ENCODE measurements at places on chromosomes 16 and 17.

- DNase-seq: peak; percentile 71
Measured at GRCh38 chr17:46194393-46195216, 1.4 kb upstream of the KANSL1 start.

- no peak for DNase-seq
Measured at GRCh38 chr16:57940382-57940966, 30.5 kb downstream of the CNGB1 start.

- DNase-seq: no peak
Measured at GRCh38 chr17:74245871-74246270, 28.2 kb upstream of the DNAI2 start.

DNA sequence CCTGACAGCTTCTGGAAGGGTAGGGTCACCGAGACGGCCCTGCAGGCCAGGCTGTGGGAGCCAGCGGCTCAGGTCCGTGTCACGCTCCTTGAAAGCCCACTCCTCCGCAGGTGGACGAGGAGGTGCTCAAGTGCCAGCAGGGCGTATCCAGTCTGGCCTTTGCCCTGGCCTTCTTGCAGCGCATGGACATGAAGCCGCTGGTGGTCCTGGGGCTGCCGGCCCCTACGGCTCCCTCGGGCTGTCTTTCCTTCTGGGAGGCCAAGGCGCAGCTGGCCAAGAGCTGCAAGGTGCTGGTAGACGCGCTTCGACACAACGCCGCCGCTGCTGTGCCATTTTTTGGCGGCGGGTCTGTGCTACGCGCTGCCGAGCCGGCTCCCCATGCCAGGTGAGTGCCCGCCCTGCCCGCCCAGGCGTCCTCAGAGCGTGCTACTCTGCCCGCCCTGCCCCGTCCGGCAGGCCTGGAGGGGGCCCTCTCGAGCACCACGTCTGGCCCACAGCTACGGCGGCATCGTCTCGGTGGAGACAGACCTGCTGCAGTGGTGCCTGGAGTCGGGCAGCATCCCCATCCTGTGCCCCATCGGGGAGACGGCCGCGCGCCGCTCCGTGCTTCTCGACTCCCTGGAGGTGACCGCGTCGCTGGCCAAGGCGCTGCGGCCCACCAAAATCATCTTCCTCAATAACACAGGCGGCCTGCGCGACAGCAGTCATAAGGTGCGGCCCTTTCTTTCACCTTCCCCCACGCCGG, 1.3 kb downstream of the NAGS start:
- no peak for DNase-seq

- peak; percentile 87 for DNase-seq
Measured at GRCh38 chr17:56913867-56914580, at the start of gene TRIM25. TSS of gene TRIM25 (minus strand) at chr17:56914049. CDS start at chr17:56913988, 61 bp downstream.

DNA sequence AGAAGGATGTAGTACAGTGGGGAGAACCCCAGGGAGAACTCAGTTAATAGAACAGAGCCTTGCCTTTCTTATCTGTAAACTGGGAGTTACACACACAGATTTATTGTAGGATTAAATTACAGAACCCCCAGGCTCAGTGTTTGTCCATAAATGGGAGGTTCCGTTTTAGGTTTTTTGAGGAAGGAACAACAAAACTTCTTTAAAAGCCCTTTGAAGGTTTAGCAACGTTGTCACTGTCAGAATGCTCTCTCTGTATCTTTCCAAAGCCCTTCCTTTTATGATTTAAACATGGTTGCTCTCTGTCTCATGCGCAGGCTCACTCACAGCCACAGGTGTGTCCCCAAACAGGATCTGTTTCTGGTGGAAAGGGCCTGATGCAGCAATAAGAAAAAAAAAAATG, 9.4 kb upstream of the GNA13 start:
- no peak for DNase-seq

DNA sequence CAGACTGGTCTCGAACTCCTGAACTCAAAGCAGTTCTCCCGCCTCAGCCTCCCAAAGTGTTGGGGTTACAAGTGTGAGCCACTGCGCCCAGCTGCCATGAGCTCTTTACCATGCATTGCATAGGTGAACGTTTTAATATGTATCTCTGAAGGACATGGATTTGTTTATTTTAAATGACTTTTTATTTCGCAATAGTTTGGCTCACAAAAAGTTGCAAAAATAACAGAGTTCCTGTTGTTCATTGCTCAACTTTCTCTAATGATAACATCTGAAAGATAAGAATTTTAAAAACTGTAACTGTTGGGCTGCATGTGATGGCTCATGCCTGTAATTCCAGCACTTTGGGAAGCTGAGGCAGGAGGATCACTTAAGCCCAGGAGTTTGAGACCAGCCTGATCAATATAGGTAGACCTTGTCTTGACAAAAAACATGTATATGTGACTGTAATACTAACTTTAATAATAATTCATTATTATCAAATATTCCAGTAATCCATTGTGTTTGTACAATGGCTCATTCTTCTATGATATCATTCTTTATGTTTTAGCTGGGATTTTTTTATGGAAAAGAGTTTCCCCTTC, 80.1 kb downstream of the ABCC1 start:
- DNase-seq: no peak

DNA sequence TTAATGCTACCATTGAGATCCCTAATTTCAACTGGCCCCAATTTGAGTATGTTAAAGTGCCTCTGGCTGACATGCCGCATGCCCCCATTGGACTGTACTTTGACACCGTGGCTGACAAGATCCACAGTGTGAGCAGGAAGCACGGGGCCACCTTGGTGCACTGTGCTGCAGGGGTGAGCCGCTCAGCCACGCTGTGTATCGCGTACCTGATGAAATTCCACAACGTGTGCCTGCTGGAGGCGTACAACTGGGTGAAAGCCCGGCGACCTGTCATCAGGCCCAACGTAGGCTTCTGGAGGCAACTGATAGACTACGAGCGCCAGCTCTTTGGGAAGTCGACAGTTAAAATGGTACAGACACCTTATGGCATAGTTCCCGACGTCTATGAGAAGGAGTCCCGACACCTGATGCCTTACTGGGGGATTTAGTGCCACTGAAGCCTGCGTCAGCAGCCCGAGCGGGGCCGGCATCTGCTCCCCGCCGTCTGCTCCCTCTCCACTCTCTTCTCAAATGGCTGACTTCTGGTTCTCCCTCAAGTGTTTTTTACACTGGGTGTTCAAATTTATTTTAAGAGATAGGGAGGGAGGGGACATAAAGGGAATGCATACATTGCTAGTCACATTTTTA, 22.9 kb downstream of the DUSP14 start:
- no peak for DNase-seq

GRCh38 chr17:9269350-9270035, 248.2 kb downstream of the NTN1 start:
- no peak for DNase-seq

- DNase-seq: no peak
Measured at GRCh38 chr17:80876950-80877728, 114.5 kb upstream of the CHMP6 start.

- no peak for DNase-seq
Measured at GRCh38 chr17:66537502-66537901, 235.1 kb downstream of the PRKCA start.

GRCh38 chr16:47699106-47699505, 238.0 kb downstream of the PHKB start:
- no peak for DNase-seq

- DNase-seq: no peak
Measured at GRCh38 chr16:90037276-90037675, 18.0 kb upstream of the DBNDD1 start.

- DNase-seq: peak; percentile 72
Measured at GRCh38 chr17:1720856-1721386, 3.6 kb upstream of the WDR81 start.

GRCh38 chr17:58956997-58957724, 149.5 kb downstream of the TRIM37 start:
- no peak for DNase-seq

- DNase-seq: no peak
Measured at GRCh38 chr17:50558941-50559614, 1.4 kb upstream of the CACNA1G start.

GRCh38 chr17:70327723-70328122, 158.4 kb downstream of the KCNJ2 start:
- DNase-seq: no peak

- no peak for DNase-seq
Measured at GRCh38 chr17:8151641-8152111, 528 bp downstream of the PER1 start.

GRCh38 chr16:80164966-80165550, 375.7 kb upstream of the DYNLRB2 start:
- DNase-seq: no peak

DNA sequence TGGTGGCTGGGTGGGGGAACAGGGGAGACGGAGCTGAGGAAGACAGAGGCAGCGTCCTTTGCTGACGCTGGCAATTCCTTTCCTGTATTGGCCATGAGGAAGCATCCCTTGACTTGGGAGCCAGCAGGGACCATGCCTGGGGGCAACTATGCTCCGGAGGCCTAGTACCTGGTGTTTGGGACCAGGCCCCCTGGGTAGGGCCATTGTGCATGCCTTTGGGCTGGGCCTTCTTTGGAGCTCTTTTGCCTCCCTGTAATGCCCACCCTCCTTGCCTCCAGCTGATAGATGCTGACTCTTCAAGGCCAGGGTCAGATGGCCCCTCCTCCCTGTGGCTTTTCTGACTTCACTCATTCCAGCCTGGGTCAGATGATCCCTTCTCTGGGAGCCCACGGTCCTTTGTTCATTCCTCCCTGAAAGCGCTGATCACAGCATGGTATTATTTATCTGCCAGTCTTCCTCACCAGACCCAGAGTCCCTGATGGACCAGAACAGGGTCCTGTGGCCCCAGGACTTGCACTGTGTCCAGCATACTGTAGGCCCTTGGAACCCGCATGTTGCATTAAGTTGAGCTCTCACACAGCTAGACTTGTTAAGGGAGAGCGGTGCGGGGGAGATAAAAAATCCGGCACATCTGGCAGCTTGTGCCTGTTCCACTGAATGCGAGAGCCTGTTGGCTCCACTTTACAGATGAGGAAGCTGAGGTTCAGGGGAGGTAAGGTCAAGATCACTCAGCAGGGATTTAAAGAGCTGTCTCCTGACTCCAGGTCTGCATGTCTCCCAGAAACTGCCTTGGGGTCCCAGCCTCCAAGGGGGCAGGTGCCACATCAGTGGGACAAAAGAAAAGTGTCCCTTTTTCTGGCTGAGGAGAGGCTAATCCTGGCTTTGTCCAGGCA, 2.9 kb downstream of the STARD3 start:
- no peak for DNase-seq

DNA sequence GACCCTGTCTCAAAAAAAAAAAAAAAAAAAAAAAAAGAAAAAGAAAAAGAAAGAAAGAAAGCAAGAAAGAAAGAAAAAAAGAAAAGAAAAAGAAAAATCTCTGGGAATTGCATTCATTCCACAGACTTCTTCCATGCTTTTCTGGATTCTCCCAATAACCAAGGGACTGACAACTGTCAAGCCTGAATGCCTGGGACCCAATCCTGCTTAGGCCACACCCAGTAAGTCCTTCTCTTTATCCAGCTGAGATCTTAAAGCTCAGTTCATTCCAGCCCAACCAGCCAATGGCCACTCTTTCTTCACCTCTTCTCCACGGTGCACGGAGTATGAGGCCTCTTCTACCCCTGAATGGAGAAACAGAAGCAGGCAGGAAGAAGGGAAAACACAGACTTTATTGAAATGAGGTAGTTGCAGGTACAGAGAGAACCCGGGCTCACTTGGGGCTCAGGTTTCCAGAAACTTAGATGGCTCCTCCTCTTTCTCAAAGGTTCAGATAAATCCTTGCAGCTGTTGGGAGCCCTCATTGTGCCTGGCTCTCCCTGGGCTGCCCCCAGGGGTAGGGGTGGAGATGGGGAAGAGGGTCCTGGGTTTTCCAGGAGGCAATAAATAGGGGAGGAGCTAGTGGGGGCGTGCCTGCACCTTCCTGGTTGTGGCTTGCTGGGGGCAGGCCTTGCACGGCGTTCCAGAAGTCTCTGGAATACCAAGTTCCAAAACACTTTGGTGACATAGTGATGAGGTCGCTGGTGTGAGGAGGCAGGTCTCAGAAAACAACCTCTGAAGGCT, 2.5 kb downstream of the HOXB1 start:
- no peak for DNase-seq

DNA sequence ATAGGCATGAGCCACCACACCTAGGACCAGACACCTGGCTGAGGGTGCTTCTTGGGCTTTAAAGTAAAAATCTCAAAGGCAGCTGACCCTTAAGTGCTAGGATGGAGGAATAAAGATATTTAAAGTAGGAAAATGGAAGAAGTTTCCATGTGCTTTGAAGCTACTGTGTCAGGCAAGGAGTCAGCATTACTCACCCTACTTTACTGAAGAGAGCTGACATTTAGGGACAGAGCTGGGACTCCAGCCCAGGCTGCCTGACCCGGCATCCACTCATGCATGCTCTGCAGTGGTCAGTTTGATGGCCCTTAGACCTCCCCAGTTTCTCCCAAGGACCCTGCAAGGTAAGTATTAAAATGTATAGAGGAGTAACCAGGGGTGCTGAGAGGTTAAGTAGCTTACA, 124.7 kb upstream of the PLCG2 start:
- DNase-seq: no peak

- DNase-seq: peak; percentile 20
Measured at GRCh38 chr16:68749432-68749831, 12.3 kb downstream of the CDH1 start.

GRCh38 chr16:66538910-66539309, 11.0 kb downstream of the TK2 start:
- no peak for DNase-seq

DNA sequence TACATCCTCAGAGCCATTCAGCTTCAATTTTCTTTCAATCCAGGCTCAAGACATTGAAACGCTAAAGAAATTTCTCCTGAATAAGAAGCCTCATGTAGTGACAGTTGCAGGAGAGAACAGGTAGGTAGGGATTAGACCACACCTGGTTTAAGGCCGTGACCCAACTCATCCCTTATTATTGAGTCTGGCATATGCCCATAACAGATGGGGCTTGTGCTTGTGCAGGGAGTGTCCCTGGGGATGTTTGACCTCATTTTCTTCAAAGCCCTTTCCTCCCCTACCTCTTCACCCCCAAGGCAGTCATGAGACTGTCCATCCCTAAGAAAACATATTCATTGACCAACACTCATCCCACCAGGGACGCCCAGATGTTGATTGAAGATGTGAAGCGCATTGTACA, 24.3 kb downstream of the SUPT6H start:
- peak; percentile 14 for DNase-seq

GRCh38 chr17:17349724-17350106, 46.5 kb downstream of the NT5M start:
- no peak for DNase-seq

DNA sequence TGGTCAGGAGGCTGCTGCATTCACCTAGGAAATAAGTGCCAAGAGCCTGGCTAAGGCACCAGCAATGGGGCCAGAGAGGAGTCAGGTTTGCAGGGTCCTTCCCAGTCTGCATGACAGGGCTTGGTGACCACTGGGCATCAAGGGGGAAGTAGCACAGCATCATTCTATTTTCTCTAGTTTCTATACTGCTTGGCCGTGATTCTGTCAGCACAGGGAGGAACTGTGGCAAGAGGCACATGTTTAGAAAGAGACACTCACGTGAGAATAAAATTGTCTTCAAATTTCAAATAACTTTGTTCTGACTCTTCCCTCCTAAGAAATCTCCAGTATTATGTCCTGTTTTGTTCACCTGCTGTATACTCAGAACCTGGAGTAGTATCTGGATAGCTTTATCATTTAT, 37.8 kb downstream of the ERN1 start:
- DNase-seq: no peak

DNA sequence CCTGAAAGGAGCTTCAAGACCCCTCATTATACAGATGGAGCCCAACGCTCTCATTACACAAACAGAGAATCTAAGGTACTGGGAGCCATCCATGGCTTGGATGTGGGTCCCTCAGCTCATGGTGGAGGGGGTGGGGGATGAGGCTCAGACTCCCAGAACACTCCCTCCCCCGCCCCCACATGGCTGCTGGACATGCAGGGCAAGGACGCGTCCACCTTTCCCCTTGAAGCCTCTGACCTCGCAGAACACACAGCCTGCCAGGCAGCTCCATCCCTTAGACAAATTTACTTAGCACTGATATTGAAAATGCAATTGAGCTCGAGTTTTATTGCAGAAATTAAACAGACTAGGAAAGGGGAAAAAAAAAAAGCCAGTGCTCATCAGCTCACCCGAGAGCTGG, 203.9 kb downstream of the ZNF423 start:
- no peak for DNase-seq
